NCI-H510A (cell line): ENCODE measurements at places on chromosomes 4 and X.
A peak's percentile ranks its signal among the peaks of the same experiment; 100 is the strongest.

DNA sequence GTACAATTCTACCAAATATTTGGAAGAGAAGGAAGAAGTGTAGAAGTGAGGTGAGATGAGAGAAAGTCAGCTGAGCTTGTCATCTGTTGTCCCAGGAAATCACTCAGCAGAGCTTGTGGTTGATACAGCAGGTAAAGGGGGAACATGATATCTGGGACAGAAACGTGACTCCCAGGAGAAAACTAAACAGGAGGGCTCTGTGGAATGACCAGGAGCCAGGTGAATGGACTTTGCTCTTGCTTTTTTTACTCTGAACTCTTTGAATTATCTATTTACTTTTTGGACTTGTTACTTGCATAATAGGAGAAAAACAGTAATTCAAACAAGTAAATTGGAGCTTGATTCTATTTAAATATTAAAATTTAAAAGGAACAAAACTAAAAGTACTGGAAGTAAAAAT lies 555.6 kb upstream of the FRG1 start:
- no peak for DNase-seq

- no peak for DNase-seq
Measured at GRCh38 chr4:182808673-182809416, 108.3 kb downstream of the DCTD start.

DNA sequence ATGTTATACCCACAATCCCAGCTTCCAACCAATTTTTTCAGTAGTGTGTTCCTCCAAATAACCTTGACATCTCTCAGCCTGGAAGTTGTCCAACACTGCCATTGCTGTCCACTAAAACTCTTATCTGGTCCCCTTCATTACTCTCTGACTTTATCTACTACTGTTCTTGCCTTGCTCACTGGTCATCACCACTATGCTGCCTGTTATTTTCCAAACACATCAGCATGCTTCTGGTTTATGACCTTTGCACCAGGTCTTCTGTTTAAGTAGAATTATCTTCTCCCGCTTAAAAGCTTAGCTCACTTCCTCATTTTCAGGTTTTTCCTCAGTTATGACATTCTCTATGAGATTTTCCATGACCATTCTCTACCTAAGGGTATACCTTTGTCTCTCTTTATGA lies 5.5 kb downstream of the ELMOD2 start:
- DNase-seq = no peak

GRCh38 chr4:109079731-109080130 lies 222.7 kb downstream of the COL25A1 start:
- no peak for DNase-seq

DNA sequence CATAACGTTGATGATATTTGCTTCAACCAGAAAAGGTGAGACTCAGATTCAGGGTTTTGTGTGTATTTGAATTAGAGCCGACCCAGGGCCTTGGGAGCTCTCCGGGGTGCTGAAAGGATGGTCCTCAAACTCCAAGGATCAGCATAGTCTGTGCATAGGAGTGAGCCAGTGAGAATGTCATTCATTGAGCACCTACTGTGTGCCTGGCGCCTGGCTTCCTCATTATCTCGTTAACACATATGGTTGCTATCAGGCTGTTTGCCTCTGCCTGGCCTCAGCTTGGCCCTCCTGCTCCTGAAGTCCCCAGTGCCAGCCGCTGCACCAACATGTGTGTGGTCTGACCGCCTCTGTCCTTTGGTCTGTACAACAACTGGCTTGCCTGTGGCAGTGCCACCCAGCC lies 25.1 kb upstream of the JAKMIP1 start:
- DNase-seq = no peak

DNA sequence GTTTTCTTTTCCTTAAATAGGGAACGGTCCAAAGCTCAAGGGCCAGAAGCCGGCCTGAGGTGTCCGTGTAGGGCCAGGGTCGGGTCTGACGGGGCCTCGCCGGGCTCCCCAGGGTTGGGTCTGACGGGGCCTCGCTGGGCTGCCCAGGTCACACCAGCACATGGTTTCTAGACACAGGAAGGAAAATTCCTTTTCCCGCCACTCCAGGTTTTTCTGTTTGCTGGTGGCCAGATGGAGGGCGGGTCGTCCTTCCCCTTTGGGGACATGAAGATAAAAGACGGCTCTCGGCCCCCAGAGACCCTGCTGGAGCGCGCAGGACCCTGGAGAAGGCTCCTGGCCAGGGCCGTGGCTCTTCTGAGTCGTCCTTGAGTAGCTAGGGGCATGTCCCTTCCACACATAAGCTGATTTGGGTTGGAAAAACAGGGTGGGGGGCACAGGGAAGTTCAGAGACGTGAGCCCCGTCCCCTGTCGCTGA lies 35.1 kb downstream of the PIGG start:
- DNase-seq = no peak

DNA sequence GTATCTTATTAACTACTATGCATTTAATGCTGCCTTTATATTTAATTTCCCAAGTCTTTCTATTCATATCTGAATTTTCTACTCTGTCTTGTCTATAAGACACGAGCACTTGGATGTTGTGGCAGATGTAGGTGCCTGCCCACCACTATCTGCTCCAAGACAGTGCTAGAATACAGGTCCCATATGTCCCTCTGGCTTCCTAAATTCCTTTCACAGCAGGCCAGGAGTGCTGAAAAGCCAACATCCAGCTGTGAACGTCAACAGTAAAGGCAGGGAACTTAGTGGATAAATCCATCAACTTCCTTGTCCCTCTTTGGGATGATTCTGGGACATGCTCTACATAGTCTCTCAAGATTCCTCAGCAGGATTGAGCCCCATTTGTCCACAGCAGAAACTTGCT lies 245.1 kb upstream of the ETNPPL start:
- DNase-seq = no peak

- no peak for DNase-seq
Measured at GRCh38 chrX:139903210-139903609, 29.6 kb downstream of the ATP11C start.

DNA sequence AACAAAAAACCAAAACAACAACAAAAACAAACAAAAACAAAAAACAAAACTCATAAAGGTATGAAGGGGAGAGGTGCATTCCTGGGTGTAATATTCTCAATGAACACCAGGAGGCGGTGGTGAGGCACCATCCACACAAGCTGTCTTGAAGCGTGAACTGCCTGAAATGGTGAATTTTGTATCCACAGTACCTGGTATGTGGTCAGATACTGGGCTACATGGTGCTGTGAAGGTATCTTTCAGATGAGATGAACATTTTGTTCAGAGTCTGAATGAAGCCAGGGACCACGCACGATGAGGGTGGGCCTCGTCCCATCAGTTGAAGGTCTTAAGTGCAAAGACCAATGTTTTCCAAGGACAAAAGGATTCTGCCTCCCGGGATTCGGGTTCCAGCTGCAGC lies 58.5 kb downstream of the ASMT start:
- DNase-seq = no peak

DNA sequence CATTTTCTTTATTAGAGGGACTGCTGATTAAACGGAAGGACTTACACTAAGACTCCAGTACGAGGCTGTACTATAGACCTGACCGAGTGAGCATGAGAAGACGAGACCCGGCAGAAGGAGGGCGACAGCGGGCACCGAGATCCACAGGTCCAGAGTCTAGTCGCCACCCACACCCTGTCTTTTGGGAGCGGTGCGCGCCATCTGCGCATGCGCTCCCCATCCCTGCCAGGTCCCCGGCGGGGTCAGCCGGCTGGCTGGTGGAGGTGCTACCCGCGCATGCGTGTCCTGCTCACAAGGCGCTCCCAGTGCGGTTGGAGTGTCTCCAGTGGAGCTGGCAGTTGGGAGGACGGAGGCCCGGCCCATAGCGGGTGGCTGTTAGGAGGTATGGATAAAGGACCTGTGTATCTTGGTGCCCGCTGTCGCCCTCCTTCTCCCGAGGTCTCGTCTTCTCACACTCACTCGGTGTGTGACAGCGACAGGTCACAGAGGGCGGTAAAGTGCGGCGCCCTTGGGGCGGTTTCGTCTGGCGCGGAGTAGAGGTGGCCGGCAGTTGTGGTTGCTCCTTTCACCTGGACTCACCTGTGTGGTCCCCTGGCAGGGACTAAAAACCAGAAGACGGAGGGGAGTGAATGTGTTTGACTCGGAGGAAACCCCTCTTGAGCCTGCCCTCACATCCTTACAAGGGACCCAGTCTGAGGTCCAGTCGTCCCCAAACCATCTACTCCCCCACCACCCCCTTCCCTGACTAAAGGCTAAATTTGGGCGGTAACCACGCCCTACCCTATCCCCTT lies 7.6 kb upstream of the HSD17B10 start:
- peak; percentile 77 for DNase-seq

GRCh38 chr4:186297013-186297645 lies 31.1 kb downstream of the F11 start:
- no peak for DNase-seq

DNA sequence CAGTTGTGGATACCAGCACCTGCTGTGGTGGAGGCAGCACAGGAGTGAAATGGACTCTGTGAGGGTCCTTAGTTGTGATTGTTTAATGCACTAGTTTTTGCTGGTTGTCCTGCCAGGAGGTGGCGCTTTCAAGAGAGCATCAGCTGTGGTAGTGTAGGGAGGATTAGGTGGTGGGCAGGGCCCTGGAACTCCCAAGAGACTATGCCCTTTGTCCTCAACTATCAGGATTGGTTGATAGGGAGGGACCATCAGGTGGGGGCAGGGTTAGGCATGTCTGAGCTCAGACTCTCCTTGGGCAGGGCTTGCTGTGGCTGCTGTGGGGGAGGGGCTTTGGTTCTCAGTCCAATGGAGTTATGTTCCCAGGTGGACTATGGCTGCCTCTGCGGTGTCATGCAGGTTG lies 121.9 kb downstream of the RRAGB start:
- no peak for DNase-seq

- DNase-seq = no peak
Measured at GRCh38 chr4:683982-684622, 4.8 kb downstream of the SLC49A3 start.

DNA sequence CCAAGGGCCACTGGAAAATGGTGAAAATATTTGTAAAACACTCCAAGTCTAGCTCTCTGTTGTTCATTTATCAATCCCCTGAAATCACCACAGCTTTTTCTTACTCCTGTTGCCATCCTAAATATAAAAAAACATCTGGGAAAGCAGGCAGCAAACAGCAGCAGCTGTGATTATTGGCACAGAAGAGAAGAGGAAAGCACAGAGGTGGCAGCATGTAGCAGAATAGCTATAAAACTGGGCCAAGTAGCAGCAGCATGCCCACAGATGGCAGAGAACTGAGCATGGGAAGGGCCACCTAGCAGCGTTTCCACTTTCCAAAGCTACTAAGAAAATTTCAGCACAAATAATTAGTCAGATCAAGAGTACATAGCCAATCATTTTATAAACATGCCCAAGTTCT lies 307.2 kb downstream of the SLC7A11 start:
- DNase-seq = no peak

- no peak for DNase-seq
Measured at GRCh38 chr4:93313197-93313596, 515.4 kb upstream of the ATOH1 start.

DNA sequence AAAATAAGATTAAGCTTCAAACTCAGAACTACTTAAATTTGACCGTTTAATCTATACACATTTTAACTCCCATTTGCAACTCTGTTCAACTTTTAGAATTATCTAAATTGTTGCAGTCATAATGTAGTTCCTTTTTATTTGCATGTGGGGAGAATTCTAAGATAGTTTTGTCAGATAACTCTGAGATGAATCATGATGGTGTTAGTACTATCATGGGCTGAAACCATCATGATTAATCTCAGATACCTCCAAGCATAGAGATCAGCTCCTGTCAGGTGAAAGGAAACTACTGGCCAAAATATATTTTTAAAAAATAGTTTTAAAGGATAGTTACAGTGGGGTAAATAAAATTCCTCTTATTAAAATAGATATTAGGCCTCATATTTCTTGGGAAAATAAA lies 39.0 kb downstream of the FBXO8 start:
- DNase-seq = no peak

DNA sequence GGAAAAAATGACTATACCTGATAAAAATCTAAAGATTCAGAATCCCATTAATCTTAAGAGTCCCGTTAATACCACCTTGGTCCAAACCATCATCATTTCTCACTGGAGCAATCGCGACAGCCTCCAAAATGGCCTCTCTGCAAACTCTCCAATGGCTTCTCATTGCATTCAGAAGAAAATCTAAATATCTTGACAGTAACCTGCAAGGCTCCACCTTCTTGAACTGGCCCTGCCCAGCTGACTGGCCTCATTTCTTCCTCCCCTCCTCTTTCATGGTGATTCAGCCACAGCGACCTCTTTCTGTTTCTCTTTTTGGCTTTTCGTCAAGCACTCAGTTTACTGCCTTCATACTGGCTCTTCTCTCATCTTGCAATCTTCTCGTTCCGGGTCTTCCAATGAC lies 56.2 kb upstream of the GPRIN3 start:
- no peak for DNase-seq
